ENCODE measurements at places on chromosomes 5 and 9. TPM values are rescaled to one million over a fixed set of nuclear protein-coding genes. Genes with fewer than 3 reads are reported as not detected.

SCAMP1 gene
- 45.0 TPM for total RNA-seq

PCDHGB7 gene
- 10.2 TPM for total RNA-seq

DNA sequence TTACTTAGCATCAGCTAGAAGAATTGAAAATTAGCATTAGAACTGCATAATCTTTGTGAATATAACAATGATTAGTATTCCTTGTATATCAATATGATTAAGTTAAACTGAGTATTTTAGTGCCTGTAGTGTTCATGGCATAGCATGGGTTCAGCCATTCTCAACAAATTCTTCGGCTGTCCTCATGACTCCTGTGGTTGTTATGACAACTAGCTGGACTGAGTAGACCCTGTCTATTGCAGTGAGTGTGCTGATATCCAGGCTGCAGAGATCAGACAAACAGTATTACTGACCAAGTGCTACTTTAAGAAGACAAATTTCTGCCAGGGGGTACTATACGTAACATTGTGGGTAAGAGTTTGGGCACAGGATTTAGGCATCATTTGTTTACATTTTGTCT is 125.9 kb downstream of the NUDT12 start:
- H3K27ac ChIP-seq = no peak overlapping the region
- no peaks in the 10 kb centered on the region for H3K36me3 ChIP-seq
- no peak for DNase-seq

LRRC26 gene
- not detected for total RNA-seq

OTULIN gene
- total RNA-seq = 18.0 TPM

GRCh38 chr5:150309886-150310239 is 7.2 kb upstream of the ARSI start:
- H3K27ac ChIP-seq = no peak overlapping the region
- no peaks in the 10 kb centered on the region for H3K4me1 ChIP-seq
- DNase-seq = no peak

IFNB1 gene
- not detected for total RNA-seq

PCDHB12 gene
- total RNA-seq = 2.3 TPM

SOHLH1 gene
- total RNA-seq = not detected

All from thyroid gland (tissue), 4 donors.